Effector memory CD8-positive, alpha-beta T cell (primary cell): ENCODE measurements at places on chromosomes 2 and 18.

DNA sequence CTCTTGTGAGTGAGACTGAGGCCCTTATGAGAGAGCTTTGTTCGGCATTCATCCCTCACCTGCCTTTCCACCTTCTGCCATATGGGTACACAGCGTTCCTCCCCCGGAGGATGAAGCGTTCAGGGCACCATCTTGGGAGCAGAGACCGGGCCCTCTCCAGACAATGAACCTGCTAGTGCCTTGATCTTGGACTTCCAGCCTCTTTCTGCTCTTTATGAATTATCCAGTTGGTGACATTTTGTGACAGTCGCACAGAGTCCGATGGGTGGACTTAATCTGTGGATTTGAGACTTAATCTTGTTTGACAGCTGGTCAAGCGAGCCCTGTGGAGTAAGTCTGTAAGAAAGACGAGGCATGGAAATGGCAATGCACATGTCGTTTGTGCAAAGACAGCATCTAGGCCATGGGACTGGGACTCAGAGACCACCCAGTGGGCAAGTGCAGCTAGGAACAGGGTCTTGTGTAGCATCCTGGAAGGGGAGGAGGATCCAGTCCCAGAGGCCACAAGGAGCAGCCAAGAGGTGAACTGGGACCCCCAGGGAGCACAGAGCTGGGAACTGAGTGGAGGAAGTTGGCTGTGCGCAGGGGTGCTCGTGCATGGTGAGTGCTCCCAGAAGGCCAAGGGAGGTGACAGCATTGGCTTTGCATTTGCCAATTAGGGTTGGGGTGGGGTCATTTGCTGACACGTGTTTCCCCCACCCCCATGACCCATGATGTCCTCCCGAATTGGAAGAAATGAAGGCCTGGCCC is 69.5 kb upstream of the HDAC4 start:
- DNase-seq = no peak

DNA sequence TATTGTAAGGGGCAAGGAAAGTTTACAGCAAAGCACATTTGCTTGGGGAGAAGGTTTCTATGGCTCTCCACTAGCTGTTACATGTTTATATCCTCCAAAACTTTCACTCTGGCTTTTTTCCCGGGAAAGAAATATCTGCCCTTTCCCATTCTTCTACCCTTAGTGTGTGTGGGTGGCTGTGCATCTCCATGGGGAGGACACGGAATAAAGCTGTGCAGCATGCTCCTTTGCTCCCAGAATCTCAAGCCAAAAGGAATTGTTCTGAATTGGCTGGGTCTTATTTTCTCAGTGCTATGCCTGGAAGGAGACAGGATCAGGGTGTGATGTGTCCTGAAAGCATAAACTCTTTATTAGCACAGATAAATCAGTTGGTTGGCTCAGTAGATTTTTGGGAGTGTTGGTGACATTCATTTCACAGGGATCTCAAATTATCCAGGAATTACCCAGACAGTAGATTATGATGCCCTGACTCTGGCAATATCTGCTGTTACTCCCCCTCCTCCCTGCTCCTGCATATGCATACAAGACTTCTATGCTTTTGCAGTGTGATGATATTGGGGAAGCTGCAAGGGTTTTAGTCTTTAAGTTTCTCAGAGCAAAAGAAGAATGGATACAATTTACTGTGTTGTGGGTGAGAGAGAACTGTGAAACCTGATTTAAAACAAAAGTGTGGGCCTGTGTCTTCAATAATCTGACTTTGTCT is 63.1 kb downstream of the PARD3B start:
- no peak for DNase-seq

DNA sequence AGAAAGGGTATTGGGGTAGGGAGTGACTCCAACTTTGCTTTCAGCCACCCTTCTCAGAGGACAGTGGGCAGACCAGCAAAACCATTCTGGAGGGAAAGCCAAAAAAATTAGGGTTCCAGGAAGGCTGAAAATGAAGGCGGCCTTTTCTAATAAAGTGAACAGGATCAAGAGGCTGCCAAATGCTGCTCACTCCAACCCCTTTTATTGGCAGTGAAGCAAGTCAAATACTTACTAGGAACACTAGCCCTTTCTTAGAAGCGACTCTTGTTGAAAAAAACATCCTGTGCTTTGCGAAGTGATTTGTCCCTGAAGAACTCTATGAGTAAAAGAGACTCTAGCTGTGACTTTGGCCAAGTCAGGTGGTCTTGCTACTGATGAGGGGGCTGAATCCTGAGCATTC is 83.6 kb upstream of the CYP1B1 start:
- DNase-seq = no peak

- DNase-seq = no peak
Measured at GRCh38 chr2:151665959-151666358, 68.3 kb downstream of the NEB start.

- no peak for DNase-seq
Measured at GRCh38 chr2:227415538-227416424, 28.0 kb upstream of the SCYGR1 start.

GRCh38 chr2:205685314-205686055 is 3.2 kb downstream of the NRP2 start:
- no peak for DNase-seq
